Stimulated activated CD8-positive, alpha-beta memory T cell treated with anti-CD3 and anti-CD28 coated beads, Interleukin-7, amount 100 ng/mL, for 1 hour (primary cell): ENCODE measurements at places on chromosomes 4 and X.
A peak's percentile ranks its signal among the peaks of the same experiment; 100 is the strongest.

DNA sequence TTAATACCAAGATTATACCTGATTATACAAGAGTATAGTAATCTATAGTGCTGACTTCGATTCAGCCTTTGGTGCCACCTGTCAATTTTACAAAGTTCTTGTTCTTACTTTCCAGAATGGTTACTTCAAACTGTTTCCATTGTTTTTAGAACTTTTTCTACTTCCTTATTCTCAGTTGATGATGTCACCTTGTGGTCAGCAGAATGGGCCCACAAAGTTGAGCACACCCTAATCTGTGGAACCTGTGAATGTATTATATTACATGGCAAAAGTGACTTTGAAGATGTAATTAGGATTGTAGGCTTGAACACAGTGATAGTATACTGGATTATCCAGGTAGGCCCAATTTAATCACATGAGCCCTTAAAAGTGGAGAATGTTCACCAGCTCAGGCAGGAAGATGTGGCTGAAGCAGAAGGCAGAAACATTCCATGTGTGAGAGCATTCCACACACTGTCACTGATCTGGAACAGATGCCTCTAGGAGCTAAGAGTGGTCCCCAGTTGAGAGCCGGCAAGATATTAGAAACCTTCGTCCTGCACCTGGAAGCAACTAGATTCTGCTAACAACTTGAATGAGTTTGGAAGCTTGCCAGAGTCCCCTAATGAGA, 6.3 kb upstream of the SGMS2 start:
- DNase-seq, result no peak

DNA sequence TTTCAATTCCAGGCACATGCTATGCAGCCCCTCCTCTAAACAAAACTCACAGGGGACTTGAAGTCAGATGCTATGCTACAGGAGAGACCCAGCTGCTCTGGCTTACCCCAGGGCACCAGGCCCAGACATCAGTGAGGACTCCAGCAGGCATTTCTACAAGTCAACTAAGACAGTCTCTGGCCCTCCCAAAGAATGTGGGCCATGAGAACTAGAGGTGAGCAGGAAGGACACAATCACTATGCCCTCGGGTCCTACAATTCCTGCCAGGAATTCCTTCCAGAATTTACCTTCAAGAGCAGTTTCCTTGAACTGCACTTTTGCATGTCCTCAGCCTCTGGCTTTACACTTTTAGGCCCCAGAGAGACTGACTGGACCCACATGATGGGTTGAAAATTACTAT, 17.4 kb downstream of the TMEM192 start:
- no peak for DNase-seq

GRCh38 chrX:13051529-13052172, 7.2 kb upstream of the FAM9C start:
- DNase-seq, result no peak

DNA sequence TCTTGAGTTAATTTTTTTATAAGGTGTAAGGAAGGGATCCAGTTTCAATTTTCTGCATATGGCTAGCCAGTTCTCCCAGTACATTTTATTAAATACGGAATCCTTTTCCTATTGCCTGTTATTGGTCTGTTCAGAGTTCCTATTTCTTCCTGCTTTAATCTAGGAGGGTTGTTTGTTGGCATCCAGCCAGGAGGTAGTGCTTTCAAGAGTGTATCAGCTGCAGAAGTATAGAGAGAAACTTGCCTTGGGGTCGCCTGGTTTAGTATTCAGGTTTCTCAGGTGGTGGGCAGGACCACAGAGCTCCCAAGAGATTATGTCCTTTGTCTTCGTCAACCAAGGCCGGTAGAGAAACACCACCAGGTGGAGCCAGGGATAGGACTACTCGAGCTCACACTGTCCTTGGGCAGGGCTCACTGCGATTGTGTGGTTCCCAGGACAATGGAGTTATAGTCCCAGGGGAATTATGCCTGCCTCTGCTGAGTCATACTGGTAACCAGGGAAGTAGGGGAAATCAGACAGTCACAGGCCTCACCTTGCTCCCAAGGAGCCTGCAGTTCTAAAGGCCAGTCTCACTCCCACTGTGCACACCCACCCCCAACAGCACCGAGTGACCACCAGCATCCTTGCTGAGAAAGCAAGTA, 168.1 kb downstream of the VSIG4 start:
- no peak for DNase-seq

- DNase-seq, result no peak
These were observed 21.8 kb upstream of the CXCL6 start for GRCh38 chr4:73814679-73815078.

DNA sequence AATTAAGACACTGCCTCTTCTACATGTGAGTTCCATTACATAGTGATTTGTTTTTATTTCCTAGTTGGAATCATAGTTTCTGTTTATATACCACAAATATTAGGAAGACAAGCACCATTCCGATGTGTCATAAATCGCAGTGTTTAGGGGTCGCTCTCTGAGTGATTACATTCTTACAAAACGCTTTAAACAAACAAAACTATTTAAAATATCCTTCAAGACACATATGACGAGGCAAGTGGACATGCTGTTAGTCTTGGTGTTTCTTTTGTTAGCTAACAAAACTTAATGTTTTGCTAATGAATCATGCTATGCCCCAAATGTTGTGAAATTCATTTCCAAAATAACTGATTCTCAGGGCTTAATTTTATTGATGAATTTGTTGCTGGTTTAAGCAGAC, 1219.3 kb upstream of the PRKX start:
- DNase-seq, result no peak

DNA sequence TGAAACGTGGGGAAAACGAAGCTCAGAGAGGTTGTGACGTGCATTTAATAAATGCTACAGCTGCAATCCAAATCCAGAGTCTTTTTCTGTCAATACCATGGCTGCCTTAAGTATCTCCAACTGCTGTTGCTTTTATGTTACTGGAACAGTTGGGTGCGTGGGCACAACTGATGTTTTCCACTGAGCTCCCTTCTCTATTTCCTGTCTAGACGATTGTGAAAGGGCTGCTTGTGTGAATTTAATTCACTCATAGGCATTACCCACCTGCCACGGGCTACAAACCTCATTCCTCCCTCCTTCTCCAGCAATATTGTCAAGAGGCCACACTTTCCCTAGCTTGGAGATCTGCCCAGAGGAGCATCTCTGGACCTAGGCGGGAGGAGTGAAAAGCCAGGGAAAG, 526.0 kb downstream of the MID1IP1 start:
- DNase-seq, result no peak

DNA sequence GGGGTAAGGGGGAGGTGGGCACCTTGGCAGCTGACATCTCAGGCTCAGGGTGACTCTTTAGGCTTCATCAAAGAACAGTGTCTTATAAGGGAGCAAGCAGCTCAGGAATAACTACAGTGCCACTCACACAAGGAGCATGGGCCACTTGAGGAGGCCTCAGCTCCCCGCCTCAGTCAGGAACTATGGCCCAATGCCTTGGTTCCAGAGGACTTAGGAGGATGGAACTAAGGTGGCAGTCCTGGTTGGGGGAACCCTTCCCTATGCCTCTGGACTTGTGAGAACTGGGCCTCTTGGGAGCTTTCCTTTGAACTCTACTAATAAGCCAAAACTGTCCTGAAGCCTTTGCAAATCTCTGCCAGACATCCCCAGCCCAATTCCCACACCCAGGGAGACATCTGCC, 160.6 kb downstream of the EFNB1 start:
- no peak for DNase-seq

- DNase-seq, result no peak
These were observed at the start of gene DNASE1L1 for GRCh38 chrX:154409222-154409871. DNASE1L1 (minus strand) TSS chrX:154409254; CDS start chrX:154405568, 3,686 bp downstream.

GRCh38 chr4:38757945-38758600, 24.7 kb downstream of the TLR10 start:
- no peak for DNase-seq

DNA sequence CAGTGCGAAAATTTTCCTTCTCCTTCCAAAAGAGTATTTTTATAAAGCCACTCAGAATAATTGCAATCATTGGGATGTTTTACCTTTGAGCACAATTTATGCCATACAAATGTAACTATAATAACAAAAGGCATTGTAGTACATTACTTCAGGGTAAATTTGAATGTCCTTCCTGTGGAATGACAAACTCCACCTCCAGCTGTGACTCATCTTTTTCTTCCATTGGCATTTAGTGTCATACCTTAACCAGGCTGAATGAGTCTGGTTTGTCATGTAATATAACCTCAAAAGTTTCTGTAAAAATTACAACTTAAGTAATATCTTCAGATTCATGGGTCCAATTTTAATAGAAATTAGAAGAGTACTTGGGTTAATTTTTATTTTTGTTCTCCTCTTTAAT, 93.3 kb downstream of the TMEM47 start:
- no peak for DNase-seq

DNA sequence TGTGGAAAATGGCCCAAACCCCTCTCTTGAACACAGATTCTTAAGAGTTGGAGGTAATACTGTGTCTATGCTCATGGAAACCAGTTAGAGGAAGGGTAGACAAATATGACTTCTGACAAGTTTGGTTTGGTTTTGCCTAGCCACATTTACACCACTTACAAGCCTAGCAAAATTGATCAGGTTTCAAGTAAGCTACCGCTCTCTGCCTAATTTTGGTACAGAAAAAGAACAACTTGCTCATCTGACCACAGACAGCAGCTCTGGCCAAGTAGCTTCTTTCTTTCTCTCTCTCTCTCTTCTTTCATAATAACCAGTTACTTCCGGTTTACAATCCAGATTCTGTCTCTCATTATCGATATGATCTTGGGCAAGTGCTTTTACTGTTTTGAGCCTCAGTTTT, 260.0 kb downstream of the GLUD2 start:
- no peak for DNase-seq

- no peak for DNase-seq
These were observed 133.0 kb downstream of the PARM1 start for GRCh38 chr4:75065909-75066308.

GRCh38 chr4:66591968-66592367, 921.7 kb upstream of the EPHA5 start:
- DNase-seq, result no peak

DNA sequence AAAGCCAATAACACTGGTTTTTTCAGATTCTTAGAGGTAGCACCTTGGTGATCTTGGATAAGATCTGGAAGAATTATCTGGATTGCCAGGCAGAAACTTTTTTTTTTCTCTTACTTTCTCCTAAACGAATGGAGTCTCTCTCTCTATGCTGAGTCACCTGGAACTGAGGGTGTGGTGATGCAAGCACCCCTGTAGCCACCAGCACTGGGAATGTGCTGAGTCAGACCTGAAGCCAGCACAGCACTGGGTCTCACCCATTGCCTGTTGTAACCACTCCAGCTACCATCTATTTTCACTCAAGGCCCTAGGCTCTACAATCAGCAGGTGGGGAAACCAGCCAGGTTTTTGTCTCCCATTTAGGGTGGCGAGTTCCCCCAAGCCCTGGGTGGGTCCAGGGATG, 923.8 kb downstream of the RAPGEF2 start:
- DNase-seq, result no peak

DNA sequence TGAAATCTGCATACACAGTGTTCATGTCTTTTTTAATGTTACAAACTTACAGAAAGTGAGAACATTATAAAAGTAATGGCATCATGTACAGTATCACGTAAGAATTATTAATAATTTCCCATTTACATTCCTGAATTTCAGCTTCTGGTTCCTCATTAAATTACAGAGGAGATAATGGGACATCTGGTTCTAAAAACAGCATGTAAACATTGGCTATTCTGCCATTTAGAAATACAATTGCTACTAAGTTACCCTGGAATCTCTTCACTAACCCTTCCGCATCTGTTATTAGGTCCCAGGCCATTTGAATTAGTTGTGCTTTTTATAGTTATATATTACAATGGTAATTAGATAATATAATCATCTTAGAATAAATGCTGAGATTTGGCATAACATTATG, 505.1 kb downstream of the FSTL5 start:
- no peak for DNase-seq

GRCh38 chrX:33205321-33205720, 6.0 kb downstream of the DMD start:
- no peak for DNase-seq

- DNase-seq, result no peak
These were observed 3.3 kb downstream of the PDLIM5 start for GRCh38 chr4:94455081-94455480.

DNA sequence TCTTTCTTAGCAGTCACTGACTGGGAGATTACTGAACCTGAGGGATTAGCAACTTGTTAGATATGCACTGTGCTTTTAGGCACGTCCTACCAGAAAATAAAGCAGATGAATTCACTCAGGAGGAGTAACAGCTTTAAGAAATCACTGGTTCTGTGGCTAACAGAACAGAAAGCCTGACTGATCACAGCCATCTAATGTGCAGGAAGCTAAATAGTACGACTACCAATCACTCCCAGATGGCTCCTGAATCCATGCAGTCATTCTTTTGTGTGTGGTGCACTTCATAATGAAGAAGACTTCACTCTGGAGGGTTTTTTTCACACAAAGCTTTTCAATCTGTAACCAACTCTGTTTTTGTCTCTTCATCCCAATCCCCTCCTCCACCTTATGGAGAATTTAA, 305.3 kb upstream of the INTU start:
- no peak for DNase-seq

GRCh38 chrX:142134533-142134932, 70.6 kb downstream of the MAGEC2 start:
- DNase-seq, result no peak

GRCh38 chr4:89929425-89930159, 34.9 kb downstream of the MMRN1 start:
- no peak for DNase-seq

- peak; percentile 30 for DNase-seq
These were observed 11.8 kb upstream of the DCUN1D4 start for GRCh38 chr4:51831133-51831532.

DNA sequence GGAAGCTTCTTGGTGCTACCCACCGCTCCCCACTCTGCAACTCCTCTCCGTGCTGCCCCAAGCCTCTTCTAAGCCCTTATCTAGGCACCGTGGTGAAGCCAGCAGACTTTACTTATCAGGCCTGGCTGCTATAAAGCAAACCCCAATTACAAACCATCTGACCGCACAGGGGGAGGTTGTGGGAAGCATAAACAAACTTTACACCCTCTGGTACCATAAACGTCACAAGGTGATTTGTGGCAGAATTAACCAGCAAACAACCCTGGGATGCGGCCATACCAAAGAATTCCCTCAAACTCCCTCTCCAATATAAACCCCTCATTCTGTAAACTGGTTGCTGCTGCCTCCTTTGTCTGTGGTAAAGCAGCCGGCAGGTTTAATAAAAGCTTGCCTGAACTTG, 55.2 kb downstream of the MAGEC2 start:
- no peak for DNase-seq

- DNase-seq, result no peak
These were observed 177.3 kb downstream of the PABPC4L start for GRCh38 chr4:134024251-134024650.

GRCh38 chr4:93748373-93749291, 79.9 kb upstream of the ATOH1 start:
- DNase-seq, result no peak

- no peak for DNase-seq
These were observed 12.2 kb downstream of the CLNK start for GRCh38 chr4:10672379-10672778.
